ENCODE measurements at places on chromosomes 13 and 19. TPM values are rescaled to one million over a fixed set of nuclear protein-coding genes. Genes with fewer than 3 reads are reported as not detected.

Gene NDFIP2
- 49.6 TPM for total RNA-seq

Gene CYP4F8
- total RNA-seq = not detected

- 0 out of 2 replicates have a peak overlapping the region, but pooled peaks have one; percentile 12 for H3K4me3 ChIP-seq
- H3K27ac ChIP-seq = peak overlapping the region; percentile 50
- DNase-seq = no peak
- no peaks in the 10 kb centered on the region for H3K27me3 ChIP-seq
Observed at GRCh38 chr13:75486146-75487062, 4.4 kb upstream of the TBC1D4 start.

DNA sequence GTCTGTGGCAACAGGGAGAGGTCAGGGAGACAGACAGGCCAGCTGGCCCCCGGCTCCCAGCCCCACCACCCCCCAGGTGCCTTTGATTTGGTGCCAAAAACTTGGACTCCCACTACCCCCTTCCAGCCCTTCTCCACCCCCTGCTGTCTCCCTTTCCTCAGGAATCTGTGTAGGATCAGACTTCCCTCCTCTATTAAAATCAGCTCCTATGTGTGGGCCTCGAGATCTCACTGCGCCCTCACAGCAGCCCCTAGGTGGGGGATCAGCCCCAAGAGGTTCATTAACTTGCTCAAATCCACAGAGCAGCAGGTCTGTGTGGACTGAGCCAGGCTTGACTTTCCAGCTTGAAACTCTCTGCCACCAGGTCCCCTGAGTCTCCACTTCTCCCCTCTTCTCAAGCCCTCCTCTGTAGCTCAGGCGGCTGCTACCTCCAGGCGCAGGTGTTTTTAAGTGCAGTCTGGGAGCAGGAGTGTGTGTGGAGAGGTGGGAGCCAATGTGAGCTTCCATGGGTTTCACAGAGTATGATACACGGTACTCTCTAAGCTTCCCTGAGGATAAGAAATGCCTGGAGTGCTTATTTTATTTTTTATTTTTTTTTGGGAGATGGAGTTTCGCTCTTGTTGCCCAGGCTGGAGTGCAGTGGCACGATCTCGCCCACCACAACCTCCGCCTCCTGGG lies 1.7 kb downstream of the GAPDHS start:
- H3K27me3 ChIP-seq = no peaks in the 10 kb centered on the region
- H3K4me3 ChIP-seq = no peak overlapping the region
- no peak for DNase-seq
- H3K27ac ChIP-seq = no peak overlapping the region

DNA sequence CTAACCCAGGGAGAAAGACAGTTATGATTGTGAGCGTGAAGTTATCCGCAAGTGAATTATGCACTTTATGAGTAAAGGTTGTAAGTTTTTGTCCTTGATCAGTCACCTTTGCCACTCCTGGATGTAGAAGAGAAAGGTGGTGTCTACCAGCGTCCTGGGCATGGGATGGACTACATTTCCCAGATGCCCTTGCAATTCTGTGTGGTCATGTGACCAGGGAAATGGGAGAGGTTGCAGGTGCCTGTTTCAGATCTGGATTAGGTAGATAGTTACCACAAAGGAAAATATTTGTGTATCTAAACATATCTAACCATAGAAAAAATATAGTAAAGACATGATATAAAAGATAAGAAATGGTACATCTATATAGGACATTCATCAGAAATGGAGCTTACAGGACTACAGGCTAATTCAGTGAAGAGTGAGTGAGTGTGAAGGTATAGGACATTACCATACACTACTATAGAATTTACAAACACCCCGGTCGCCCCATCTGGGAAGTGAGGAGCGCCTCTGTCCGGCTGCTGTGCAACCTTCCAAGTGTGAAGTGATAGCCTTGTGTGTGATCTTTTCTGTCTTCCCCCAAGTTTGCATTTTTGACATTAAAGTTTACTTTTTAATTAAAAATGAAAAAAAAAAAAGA lies 51.6 kb upstream of the CACNA1A start:
- peaks cover 8% of the 10 kb centered on the region for H3K27me3 ChIP-seq
- peaks cover 3% of the 10 kb centered on the region for H3K4me1 ChIP-seq
- no peak overlapping the region for H3K4me3 ChIP-seq
- no peaks in the 10 kb centered on the region for H3K36me3 ChIP-seq

DNA sequence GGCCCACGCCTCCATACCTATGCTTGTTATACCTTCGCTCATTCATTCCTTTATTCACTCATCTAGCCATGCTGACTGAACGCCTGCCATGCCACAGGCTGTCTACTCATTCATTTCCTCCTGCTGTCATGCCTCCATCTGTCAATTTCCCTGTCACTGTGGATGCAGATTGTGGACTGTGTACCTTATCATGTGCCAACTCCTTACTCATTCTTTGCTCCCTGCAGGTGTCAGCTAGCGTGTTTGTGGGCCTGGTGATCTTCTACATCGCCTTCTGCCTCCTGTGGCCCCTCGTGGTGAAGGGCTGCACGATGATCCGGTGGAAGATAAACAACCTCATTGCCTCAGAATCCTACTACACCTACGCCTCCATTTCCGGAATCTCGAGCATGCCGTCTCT lies 4.1 kb upstream of the PSMD8 start:
- no peak overlapping the region for H3K27ac ChIP-seq
- H3K4me1 ChIP-seq = 0 out of 2 replicates have a peak, but pooled peaks cover 4% of the 10 kb centered on the region
- H3K36me3 ChIP-seq = no peaks in the 10 kb centered on the region
- H3K4me3 ChIP-seq = no peak overlapping the region
- DNase-seq = no peak

- H3K4me3 ChIP-seq = no peak overlapping the region
- H3K4me1 ChIP-seq = peaks cover 3% of the 10 kb centered on the region
- H3K27ac ChIP-seq = no peak overlapping the region
- DNase-seq = no peak
- H3K27me3 ChIP-seq = no peaks in the 10 kb centered on the region
- no peaks in the 10 kb centered on the region for H3K36me3 ChIP-seq
Observed at GRCh38 chr19:46442808-46443450, 14.2 kb upstream of the PNMA8C start.

All from HCT116 (cell line).